ENCODE measurements at places on chromosomes 5 and 9. TPM values are rescaled to one million over a fixed set of nuclear protein-coding genes. Genes with fewer than 3 reads are reported as not detected.

STOML2 gene
- 109 TPM for total RNA-seq

GPX8 gene
- total RNA-seq: 165 TPM

SEMA5A gene
- 19.3 TPM for total RNA-seq

PAPPA gene
- total RNA-seq: 211 TPM

GCNT4 gene
- 0.23 TPM for total RNA-seq

ITGA1 gene
- 107 TPM for total RNA-seq

ZFP2 gene
- total RNA-seq: 0.55 TPM

Measured in smooth muscle cell of the umbilical artery (primary cell).